ENCODE measurements at places on chromosomes 4 and X.

DNA sequence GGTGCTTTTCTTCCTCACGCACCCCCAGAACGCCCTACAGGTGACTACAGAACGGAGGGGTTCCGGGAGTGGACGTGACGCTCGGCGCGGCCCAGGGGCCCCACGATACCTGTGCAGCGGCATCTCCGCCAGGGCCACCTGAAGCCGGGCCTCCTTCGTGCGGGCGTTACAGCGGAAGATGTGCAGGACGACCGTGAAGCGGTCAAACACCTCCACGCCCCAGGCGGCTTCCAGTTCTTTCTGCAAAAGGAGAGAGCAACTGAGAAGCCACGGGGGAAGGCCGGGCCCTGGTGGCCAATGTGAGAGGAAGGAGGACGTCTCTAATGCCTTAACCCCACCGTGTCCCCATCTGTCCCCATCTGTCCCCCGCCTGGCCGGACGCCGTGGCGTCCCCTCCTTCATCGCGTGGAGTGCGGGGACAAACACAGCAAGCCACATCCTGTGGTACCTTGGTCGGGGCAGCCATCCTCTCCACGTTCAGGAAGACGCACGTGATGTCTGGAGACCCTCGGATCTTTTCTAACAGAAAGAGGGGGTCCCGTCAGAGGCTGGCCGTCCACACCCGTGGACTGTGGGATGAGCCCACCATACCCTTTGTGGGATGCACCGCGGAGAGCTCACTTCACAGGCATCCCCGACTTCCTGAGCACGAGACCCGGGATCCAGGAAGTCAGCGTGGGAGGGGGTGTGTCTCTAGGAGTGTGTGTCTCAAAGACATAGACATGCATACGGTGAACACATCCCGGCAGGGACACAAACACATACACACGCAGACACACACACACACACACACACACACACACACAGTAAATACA lies 3.6 kb downstream of the GTPBP6 start:
- no peak for DNase-seq

GRCh38 chrX:125646195-125646594 lies 326.5 kb downstream of the TEX13C start:
- DNase-seq = no peak

DNA sequence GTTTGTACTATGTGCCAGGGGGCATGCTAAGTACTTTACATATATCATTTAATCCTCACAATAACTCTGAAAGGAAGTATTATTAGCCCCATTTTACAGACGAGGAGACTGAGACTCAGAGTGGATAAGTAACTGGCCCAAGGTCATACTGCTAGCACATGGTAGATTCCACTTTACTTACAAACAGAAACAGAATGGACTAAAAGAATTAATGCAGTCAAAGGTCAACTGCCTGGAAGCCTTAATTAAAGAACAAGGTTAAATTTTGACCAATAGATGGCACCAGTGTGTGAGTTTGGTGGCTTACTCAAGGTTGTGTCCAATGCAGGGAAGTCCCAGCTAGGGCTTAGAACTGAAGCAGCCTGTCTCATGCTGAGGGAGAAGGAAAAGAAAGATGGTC lies 4.7 kb downstream of the RIPPLY1 start:
- no peak for DNase-seq

DNA sequence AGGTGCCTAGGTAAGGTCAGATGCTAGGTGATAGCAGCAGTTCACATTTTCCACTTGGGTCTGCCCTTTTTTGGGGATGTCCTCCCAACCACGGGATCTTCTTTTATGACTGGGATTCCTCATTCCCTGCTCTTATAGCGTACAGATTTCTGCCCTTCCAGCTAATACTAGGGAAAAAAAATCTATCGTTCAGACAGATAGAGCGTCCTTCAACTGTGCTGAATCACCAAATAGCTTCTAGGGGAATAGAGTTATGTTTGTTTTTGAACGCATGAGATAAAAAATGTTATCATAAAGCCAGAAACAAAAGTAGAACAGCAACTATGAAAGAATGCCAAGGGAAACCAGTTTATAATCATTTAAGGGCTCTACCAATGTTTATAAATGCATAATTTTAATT lies 13.0 kb downstream of the RAP2C start:
- DNase-seq = no peak

DNA sequence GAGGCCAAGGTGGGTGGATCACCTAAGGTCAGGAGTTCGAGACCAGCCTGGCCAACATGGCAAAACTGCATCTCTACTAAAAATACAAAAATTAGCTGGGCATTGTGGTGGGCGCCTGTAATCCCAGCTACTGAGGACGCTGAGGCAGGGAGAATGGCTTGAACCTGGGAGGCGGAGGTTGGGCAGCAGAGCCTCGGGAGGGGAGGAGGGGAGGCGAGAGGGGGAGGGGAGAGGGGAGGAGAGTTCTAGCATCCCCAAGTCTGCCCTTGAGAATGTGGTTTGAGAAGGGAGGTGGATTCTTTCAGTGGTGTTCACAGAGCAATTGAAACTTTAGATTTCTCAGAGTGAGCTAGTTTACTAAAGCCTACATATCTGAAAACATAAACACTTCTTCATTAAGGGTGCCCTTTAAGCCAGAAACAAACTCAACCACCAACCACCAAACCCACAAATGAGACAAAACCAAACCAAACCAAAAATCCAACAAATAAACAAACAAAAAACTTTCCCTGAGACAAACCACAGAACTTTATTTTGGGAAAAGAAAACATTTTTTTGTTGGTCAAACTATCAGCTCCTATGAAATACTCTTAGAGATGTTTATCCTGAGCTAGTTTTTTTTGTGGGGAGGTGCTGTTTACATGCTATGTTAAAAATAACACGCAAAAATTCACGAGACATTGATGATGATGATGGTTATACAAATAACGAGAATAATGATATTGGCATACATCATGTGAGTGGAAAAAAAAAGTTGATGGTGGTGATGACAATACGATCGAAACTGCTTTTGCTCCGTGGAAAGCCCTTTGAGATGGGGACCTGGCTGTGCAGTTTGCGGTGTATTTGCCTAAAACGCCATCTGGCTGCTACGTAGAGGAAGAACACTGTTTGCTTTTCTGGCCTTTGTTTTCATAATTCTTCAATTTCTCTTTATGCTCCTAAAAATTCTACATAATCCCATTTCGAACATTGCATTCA lies 98.2 kb upstream of the PRKX start:
- no peak for DNase-seq

DNA sequence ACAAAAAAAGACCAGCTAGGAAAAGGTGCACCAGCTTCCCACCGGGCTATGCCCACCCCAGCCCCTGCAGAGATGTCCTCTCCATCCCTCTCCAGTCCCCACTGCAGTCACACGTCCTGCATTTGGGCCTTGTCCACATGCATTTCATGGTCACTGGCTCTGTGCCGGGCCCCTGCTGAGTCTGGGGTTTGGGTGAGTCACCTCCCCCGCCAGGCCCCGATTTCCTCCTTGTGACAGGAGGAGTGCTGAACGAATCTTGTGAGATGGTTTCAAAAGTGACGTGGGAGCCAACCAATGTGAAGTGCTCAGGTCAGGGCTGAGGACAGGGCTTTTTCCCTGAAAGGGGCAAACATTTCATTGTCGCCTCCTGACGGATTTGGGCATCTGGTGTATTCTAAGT lies 7.1 kb downstream of the CPZ start:
- no peak for DNase-seq

- no peak for DNase-seq
These were observed 384.3 kb downstream of the GPM6A start for GRCh38 chr4:175427751-175428150.
